ENCODE measurements at places on chromosomes 3 and 15. TPM values are rescaled to one million over a fixed set of nuclear protein-coding genes. Genes with fewer than 3 reads are reported as not detected.

The CLDN18 gene
- total RNA-seq, result not detected

The GOLGA8T gene
- not detected for total RNA-seq

The TRIM71 gene
- total RNA-seq, result not detected

The CNOT10 gene
- total RNA-seq, result 24.0 TPM

The TNNC1 gene
- not detected for total RNA-seq

The A4GNT gene
- not detected for total RNA-seq

The TMEM207 gene
- not detected for total RNA-seq

The GUCA1C gene
- not detected for total RNA-seq

The PPARG gene
- 69.4 TPM for total RNA-seq

The CYP19A1 gene
- not detected for total RNA-seq

The LRRC57 gene
- total RNA-seq, result 32.8 TPM

The SCAMP5 gene
- total RNA-seq, result 11.6 TPM

The LINGO1 gene
- total RNA-seq, result not detected

The PSTPIP1 gene
- 0.51 TPM for total RNA-seq

The LSAMP gene
- not detected for total RNA-seq

The LRRK1 gene
- total RNA-seq, result 12.1 TPM

The POPDC2 gene
- 1.7 TPM for total RNA-seq

The EPHB3 gene
- total RNA-seq, result under 0.01 TPM

The AGBL1 gene
- not detected for total RNA-seq

The CYP1A2 gene
- total RNA-seq, result not detected

The MEIS2 gene
- total RNA-seq, result 12.9 TPM

The SPINT1 gene
- total RNA-seq, result 3.7 TPM

The SLC28A2 gene
- not detected for total RNA-seq

- no peak for DNase-seq
Observed at GRCh38 chr3:116280130-116280740, 165.1 kb downstream of the LSAMP start.

DNA sequence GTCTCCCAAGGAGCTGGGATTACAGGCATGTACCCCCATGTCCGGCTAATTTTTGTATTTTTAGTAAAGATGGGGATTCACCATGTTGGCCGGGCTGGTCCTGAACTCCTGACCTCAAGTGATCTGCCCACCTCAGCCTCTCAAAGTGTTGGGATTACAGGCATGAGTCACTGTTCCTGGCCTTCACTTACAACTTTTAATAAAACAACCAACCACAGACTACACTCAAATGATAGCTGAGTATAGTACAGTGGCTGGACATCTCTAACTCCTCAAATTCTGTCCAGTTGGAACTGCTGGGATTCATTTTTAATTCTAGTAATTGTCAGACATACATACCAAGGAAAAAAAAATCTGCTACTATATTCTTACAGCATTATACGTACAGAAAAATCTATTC lies 71.0 kb downstream of the PBRM1 start:
- no peak for DNase-seq

- DNase-seq, result no peak
Observed at GRCh38 chr15:79942741-79943481, 28.1 kb downstream of the BCL2A1 start.

- peak; percentile 93 for DNase-seq
Observed at GRCh38 chr15:81023483-81024264, 23.0 kb downstream of the TLNRD1 start.

GRCh38 chr3:25749031-25749581 lies 34.1 kb downstream of the NGLY1 start:
- DNase-seq, result no peak

DNA sequence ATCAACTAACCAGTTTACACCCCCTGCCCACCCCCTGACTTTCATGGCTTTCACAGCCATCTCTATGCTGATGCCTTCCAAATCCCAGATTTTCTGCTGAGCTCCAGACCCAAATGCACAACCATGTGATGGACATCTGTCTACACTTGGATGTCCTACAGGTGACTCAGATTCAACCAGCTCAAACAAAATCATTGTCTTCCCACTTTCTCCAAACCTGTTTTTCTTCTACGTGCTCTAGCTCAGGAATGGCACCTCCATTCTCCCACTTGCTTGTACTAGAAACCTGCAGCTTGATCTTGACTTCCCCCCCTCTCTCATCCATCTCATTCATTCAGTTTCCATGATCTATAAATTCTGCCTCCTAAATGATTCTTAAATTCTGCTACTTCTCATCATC lies 34.1 kb upstream of the RARRES1 start:
- no peak for DNase-seq

DNA sequence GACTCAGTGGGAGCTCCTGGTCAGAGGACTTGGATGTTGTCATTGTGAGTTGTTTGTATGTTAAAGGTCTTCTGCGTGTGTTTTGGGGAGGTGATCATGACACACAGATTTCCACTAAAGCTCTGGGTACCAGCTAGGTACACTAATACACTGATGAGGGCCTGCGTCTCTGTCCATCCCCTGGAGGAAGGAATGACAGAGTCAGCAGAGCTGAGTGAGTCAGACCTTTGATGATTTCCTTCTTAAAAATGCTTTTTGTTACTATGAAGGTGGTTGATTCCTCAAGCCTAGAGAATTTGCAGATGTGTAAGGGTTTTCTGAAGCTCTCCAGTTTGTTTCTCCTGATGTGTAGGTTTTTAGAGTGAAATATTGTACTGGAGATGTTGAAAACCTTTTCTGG lies 424.1 kb upstream of the TPM1 start:
- no peak for DNase-seq

DNA sequence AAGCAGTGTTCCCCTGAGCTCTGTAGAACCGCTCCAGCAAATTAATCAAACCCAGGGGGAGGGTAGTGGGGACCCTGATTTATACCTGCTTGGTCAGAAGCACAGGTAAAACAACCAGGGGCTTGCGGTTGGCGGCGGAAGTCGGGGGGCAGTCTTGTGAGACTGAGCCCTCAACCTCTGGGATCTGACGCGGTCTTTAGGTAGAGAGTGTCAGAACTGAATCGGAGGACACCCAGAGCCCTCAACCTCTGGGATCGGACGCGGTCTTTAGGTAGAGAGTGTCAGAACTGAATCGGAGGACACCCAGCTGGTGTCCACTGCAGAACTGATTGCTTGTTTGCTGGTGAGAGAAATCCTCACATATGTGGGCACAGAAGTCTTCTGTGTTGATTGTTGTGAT lies 12.9 kb upstream of the PAQR5 start:
- DNase-seq, result no peak

GRCh38 chr3:133856316-133856715 lies 39.4 kb downstream of the RAB6B start:
- DNase-seq, result no peak

- DNase-seq, result no peak
Observed at GRCh38 chr3:13556207-13556606, 7.3 kb downstream of the FBLN2 start.

- DNase-seq, result no peak
Observed at GRCh38 chr3:109702976-109703375, 365.6 kb upstream of the DPPA4 start.

- DNase-seq, result peak; percentile 32
Observed at GRCh38 chr3:123044981-123045763, 17.6 kb upstream of the SEMA5B start.

GRCh38 chr15:68441045-68441743 lies 9.2 kb upstream of the ITGA11 start:
- DNase-seq, result no peak

DNA sequence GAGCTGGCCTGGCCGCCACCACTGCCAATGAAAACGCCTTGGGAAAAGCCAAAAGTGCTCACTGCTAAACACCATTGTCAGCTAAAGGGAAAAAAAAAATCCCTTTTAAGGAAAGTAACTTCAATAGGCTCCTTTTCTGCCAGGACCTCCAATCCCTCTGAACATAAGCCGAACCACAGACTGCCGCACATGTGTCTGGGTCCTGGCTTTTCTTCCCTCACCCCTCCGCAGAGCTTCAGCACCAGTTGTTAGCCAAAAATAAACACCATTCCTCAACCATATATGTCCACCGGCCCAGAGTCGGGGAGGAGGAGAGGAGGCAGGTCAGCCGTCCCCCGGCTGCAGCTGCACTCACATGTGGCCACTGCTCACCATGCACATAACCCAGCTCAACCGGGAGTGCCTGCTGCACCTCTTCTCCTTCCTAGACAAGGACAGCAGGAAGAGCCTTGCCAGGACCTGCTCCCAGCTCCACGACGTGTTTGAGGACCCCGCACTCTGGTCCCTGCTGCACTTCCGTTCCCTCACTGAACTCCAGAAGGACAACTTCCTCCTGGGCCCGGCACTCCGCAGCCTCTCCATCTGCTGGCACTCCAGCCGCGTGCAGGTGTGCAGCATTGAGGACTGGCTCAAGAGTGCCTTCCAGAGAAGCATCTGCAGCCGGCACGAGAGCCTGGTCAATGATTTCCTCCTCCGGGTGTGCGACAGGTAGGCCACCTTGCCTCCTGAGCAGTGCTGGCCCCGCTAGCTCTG lies at the start of gene FBXL22:
TSS of gene FBXL22 (plus strand) at position 350 of the 753 bp plus-strand sequence. CDS start at position 356, 6 bp downstream.
- DNase-seq, result no peak

GRCh38 chr3:134992586-134992985 lies 197.5 kb downstream of the EPHB1 start:
- DNase-seq, result no peak

DNA sequence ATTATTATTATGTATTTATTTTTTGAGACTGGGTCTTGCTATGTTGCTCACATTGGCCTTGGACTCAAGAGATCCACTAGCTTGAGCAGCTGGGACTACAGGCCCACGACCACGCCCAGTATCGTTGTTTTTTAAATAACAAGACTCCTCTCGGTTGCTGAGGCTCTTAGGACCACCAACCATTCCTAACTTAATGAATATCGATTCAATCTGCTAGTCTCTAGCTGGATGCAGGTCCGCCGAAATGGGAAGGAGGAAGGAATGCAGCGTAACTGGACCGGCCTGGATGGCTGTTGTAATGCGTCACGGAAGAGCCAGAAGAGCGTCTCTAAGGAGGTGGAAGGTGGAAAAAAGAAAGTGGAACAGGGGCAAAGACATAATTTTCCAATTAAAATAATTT lies 1.7 kb downstream of the ANXA2 start:
- DNase-seq, result peak; percentile 53

- DNase-seq, result no peak
Observed at GRCh38 chr15:62482785-62483429, 317.8 kb upstream of the C2CD4B start.

DNA sequence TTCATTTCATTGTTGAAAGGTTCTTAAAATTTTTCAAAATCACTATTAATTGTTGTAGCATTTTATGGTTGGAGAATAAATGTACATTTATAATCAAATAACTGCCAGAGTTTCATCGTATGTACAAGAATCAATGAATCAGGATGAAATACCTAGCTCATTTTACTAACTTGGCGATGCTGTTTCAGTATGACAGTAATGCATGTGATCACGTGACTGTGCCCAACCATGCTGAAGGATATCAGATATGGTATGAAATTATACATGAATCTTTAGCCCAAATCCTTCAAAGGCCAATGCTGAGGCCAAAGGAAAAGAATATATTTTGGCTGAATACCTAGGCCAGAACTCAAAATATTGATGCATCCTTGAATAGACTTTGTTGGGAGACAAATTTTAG lies 288.3 kb upstream of the TGFBR2 start:
- DNase-seq, result no peak

- no peak for DNase-seq
Observed at GRCh38 chr3:100113723-100114412, 433 bp downstream of the FILIP1L start.

DNA sequence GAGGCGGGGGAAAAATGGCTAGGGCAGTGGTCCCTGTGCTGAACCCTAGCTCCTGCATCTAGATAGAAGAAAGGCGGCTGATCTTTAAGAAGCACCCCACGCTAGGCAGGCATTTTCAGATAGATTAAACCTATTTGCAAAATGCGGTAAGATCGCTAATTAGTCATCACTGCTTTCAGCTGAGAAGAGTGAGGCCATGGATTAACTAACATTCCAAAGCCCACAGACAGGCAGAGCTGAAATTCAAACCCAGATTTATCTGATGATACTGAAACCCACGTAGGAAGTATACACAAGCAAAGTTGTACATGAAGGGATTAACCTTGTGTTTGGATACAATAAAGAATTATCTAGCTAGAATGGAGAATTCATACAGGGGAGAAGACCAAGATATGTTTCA lies 4.8 kb downstream of the ADPGK start:
- no peak for DNase-seq

GRCh38 chr15:86852741-86853140 lies 773.1 kb downstream of the AGBL1 start:
- no peak for DNase-seq

GRCh38 chr3:137103739-137104138 lies 146.0 kb downstream of the IL20RB start:
- no peak for DNase-seq

GRCh38 chr15:91965501-91966193 lies 112.1 kb downstream of the SLCO3A1 start:
- no peak for DNase-seq

GRCh38 chr3:70550723-70551319 lies 238.4 kb upstream of the MDFIC2 start:
- peak; percentile 82 for DNase-seq

GRCh38 chr3:81027344-81027743 lies 734.1 kb downstream of the GBE1 start:
- DNase-seq, result no peak

DNA sequence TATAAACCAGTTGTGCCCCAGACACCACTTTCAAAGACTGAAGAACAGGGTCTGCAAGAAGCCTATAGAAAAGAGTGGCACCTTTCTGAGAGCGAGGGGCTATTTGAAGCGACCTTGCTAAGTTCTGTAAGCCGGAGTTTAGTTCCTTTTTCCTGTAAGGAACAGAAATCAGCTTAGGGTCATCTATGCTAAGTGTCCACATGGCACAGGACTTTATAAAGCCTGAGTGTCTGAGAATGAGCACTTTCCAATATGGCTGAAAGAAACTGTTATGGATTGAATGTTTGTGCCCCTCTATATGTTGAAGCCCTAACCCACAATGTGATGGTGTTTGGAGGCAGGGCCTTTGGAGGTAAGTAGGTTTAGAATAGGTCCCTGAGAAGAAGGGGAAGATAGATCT lies 4.0 kb upstream of the A4GNT start:
- no peak for DNase-seq

DNA sequence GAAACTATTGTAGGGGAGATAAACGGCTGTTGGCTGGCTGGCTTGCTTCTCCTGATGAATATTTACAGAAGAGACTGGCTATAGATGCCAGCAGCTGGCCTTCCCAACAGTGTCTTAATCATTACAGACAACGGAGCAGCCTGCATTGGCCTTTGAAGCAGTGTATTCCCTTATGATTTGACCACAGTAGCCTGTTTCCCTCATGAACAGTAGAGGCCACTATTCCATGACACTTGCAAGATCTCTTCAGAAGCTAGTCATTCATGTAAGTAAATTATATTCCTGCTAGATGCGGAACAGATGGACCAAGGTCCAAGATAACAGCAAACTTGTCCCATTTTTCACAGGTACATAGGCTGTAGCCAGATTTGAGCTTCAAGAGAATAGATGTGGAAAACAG lies 47.3 kb downstream of the TMCO5A start:
- DNase-seq, result peak; percentile 51

- DNase-seq, result peak; percentile 57
Observed at GRCh38 chr3:145094355-145094941, 1066.5 kb downstream of the PLOD2 start.

- no peak for DNase-seq
Observed at GRCh38 chr3:141656771-141657170, 81.3 kb upstream of the RNF7 start.
